Right cardiac atrium (tissue), 5 donors: ENCODE measurements at places on chromosomes 3 and 15. TPM values are rescaled to one million over a fixed set of nuclear protein-coding genes. Genes with fewer than 3 reads are reported as not detected.

The CIB2 gene
- total RNA-seq = 59.0 TPM

The LINGO1 gene
- total RNA-seq = 9.1 TPM

The IQCF2 gene
- total RNA-seq = not detected

The CHRM5 gene
- total RNA-seq = not detected
